Endothelial cell of umbilical vein (primary cell): ENCODE measurements at places on chromosomes 7 and 10. TPM values are rescaled to one million over a fixed set of nuclear protein-coding genes. Genes with fewer than 3 reads are reported as not detected.

Gene CAMK2B
- 1.4 and 1.6 TPM in 2 replicates for total RNA-seq

Gene CLCN1
- not detected in 2 replicates for total RNA-seq

Gene MYL7
- not detected in 2 replicates for total RNA-seq

Gene CTAGE4
- 0.30 TPM in 1 of 2 replicates, not detected in the other for total RNA-seq

Gene GJD4
- total RNA-seq = not detected in 2 replicates

Gene PDGFA
- 62.4 and 68.1 TPM in 2 replicates for total RNA-seq

Gene ABCC2
- total RNA-seq = 1.7 and 3.3 TPM in 2 replicates

Gene NCAPG2
- 62.3 and 66.9 TPM in 2 replicates for total RNA-seq

Gene TPK1
- total RNA-seq = 8.3 and 9.3 TPM in 2 replicates

GRCh38 chr7:144670218-144670617 is 165.6 kb downstream of the TPK1 start:
- H3K27me3 ChIP-seq = no peaks in the 10 kb centered on the region
- no peak overlapping the region for H3K27ac ChIP-seq
- DNase-seq = peak; percentile 21
- H3K36me3 ChIP-seq = no peaks in the 10 kb centered on the region
- H3K4me3 ChIP-seq = no peak overlapping the region
- H3K4me1 ChIP-seq = no peaks in the 10 kb centered on the region

DNA sequence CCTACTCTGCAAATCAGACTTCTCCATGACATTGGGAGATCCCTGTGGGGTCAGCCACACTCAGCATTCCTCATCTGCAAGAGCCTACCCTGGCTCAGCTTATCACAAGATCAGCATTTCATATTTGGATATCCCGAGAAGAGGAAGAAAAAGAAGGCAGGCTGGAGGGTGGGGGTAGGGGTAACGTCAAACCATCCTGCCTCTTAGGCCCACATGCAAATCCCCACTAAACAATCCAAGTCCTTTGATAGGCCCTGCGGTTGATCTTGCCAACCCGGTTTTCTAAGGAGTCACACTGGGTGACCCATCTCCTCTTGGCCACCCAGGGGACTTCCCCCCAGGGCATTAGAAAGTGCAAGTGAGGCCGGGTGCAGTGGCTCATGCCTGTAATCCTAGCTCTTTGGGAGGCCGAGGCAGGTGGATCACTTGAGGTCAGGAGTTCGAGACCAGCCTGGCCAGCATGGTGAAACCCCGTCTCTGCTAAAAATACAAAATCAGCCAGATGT is 128.0 kb upstream of the CALN1 start:
- H3K36me3 ChIP-seq = no peaks in the 10 kb centered on the region
- DNase-seq = no peak
- H3K4me3 ChIP-seq = no peak overlapping the region
- no peaks in the 10 kb centered on the region for H3K27me3 ChIP-seq
- no peak overlapping the region for H3K27ac ChIP-seq

GRCh38 chr7:43753843-43754242 is 4.6 kb upstream of the BLVRA start:
- H3K27me3 ChIP-seq = peaks cover 5% of the 10 kb centered on the region
- H3K4me1 ChIP-seq = peaks cover 4% of the 10 kb centered on the region
- no peak for DNase-seq
- no peaks in the 10 kb centered on the region for H3K36me3 ChIP-seq
- no peak overlapping the region for H3K27ac ChIP-seq

- no peak overlapping the region for H3K27ac ChIP-seq
- H3K4me1 ChIP-seq = no peaks in the 10 kb centered on the region
- no peak overlapping the region for H3K4me3 ChIP-seq
Measured at GRCh38 chr7:70361821-70362220, 763.5 kb downstream of the AUTS2 start.

DNA sequence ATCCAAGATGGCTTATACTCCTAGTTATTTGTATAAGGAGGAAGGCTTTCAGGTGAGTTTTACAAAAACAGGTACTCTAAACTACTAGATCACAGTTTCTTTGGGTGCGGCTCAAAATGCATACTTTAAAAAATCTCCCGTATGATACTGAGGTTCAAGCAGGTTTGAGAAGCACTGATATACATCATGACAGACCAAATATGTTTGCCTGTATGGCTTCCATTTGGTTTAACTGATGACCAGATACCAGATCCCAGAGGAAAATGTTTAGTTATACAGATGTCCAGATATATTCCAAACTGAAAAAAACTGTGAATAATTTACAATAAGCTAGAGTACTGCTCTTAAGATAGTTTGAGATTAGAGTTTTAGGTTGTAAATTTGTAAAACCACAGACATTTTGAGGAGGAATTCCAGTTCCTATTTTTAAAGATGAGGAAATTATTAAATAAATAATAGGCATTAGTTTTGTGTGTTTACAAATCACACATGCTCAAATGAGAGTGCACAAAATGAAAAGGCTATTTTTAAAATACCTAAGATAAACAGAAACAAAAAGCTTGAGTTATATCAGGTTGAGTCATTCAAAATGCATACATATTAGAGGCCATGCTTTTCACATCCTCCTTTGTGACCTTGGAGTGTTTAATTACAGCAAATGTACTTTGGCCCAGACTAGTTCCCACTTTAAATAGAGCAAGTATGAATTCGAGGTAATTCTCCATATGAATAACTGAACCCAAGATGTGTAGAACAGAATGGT is 60.5 kb downstream of the SEMA3C start:
- DNase-seq = peak; percentile 21
- H3K4me1 ChIP-seq = no peaks in the 10 kb centered on the region
- no peak overlapping the region for H3K27ac ChIP-seq
- no peak overlapping the region for H3K4me3 ChIP-seq

DNA sequence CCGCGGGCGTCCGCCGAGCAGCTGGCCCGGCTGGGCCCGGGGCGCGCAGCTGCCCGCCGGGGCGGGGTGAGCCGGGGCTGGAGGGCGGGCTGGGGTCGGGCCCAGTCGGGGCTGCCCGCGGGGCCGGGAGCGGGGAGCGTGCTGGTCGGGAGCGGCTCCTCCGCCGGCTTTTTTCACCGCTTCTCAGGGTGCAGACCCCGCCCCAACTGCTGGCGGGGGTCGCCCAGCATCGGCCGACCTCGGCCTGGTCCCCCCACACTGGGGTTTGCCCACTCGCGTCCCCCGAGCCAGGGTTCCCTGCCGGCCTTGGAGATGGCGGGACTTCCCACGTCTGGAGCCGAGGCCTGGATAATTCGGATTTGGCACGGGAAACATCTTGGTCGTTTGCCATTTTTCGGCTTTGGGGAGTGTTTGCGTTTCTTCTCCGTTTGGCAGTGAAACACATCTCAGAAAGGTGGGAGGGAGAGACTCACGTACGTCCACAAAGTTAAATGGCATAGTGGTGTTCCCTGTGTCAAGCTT is 432 bp downstream of the TMEM248 start:
- H3K27ac ChIP-seq = peak overlapping the region; percentile 80
- peaks cover 5% of the 10 kb centered on the region for H3K4me1 ChIP-seq
- H3K27me3 ChIP-seq = no peaks in the 10 kb centered on the region
- H3K36me3 ChIP-seq = no peaks in the 10 kb centered on the region
- peak overlapping the region; percentile 76 for H3K4me3 ChIP-seq

GRCh38 chr10:119596537-119597404 is at the start of gene TIAL1:
Gene TIAL1 (minus strand): TSS chr10:119596964. CDS start chr10:119596465, 499 bp downstream.
- peaks cover 41% of the 10 kb centered on the region for H3K4me1 ChIP-seq
- H3K4me3 ChIP-seq = peak within 1 kb of the TSS; percentile 85
- peak; percentile 100 for DNase-seq
- H3K36me3 ChIP-seq = peaks cover 5% of the 10 kb centered on the region

- no peaks in the 10 kb centered on the region for H3K4me1 ChIP-seq
- H3K36me3 ChIP-seq = no peaks in the 10 kb centered on the region
- H3K4me3 ChIP-seq = no peak overlapping the region
- DNase-seq = no peak
Measured at GRCh38 chr10:61919646-61920215, 18.2 kb downstream of the ARID5B start.

- H3K4me3 ChIP-seq = no peak overlapping the region
- no peaks in the 10 kb centered on the region for H3K27me3 ChIP-seq
- no peaks in the 10 kb centered on the region for H3K36me3 ChIP-seq
- no peak overlapping the region for H3K27ac ChIP-seq
- H3K4me1 ChIP-seq = no peaks in the 10 kb centered on the region
Measured at GRCh38 chr7:2698581-2699288, 10.7 kb downstream of the AMZ1 start.

- no peaks in the 10 kb centered on the region for H3K4me1 ChIP-seq
- no peak overlapping the region for H3K27ac ChIP-seq
- H3K27me3 ChIP-seq = no peaks in the 10 kb centered on the region
- DNase-seq = no peak
- H3K4me3 ChIP-seq = no peak overlapping the region
Measured at GRCh38 chr10:42982891-42983506, 93.9 kb upstream of the RET start.

DNA sequence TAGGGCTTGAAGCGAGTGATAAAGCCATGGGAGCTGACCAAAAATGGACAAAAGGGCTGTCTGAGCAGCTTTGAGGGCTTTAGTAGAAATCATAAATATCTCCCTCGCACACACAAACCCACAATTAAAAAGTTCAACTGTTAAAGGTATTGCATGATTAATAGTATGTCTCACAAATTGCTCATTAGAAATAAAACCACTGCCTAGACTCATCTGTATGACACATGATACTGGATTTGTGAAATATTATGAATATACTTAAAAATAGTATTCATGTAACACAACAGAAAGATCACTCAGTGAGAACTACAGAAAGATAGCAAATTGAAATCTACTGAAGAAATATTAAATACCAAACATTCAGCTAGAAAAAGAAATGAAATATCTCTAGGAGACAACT is 11.9 kb upstream of the PTPN12 start:
- H3K4me3 ChIP-seq = no peak overlapping the region
- no peaks in the 10 kb centered on the region for H3K4me1 ChIP-seq
- DNase-seq = no peak
- H3K27ac ChIP-seq = no peak overlapping the region

GRCh38 chr10:97031459-97031858 is 154.3 kb downstream of the SLIT1 start:
- no peak overlapping the region for H3K27ac ChIP-seq
- DNase-seq = no peak
- H3K4me3 ChIP-seq = no peak overlapping the region
- no peaks in the 10 kb centered on the region for H3K4me1 ChIP-seq
- H3K27me3 ChIP-seq = peaks cover 2% of the 10 kb centered on the region
- no peaks in the 10 kb centered on the region for H3K36me3 ChIP-seq

GRCh38 chr10:63268149-63268797 is 135.1 kb downstream of the NRBF2 start:
- no peak for DNase-seq
- peak overlapping the region; percentile 99 for H3K4me3 ChIP-seq
- H3K27ac ChIP-seq = peak overlapping the region; percentile 92
- H3K27me3 ChIP-seq = no peaks in the 10 kb centered on the region
- no peaks in the 10 kb centered on the region for H3K36me3 ChIP-seq

GRCh38 chr7:157250605-157251228 is 86.1 kb upstream of the DNAJB6 start:
- H3K27me3 ChIP-seq = no peaks in the 10 kb centered on the region
- H3K27ac ChIP-seq = no peak overlapping the region
- peak; percentile 64 for DNase-seq
- H3K36me3 ChIP-seq = peaks cover 11% of the 10 kb centered on the region
- no peak overlapping the region for H3K4me3 ChIP-seq

- H3K27ac ChIP-seq = no peak overlapping the region
- no peaks in the 10 kb centered on the region for H3K4me1 ChIP-seq
Measured at GRCh38 chr7:109545686-109546085, 976.0 kb downstream of the DNAJB9 start.

GRCh38 chr10:77603534-77603927 is 34.1 kb downstream of the KCNMA1 start:
- H3K36me3 ChIP-seq = no peaks in the 10 kb centered on the region
- H3K27ac ChIP-seq = no peak overlapping the region
- H3K4me1 ChIP-seq = no peaks in the 10 kb centered on the region
- peak; percentile 10 for DNase-seq
- H3K4me3 ChIP-seq = no peak overlapping the region

DNA sequence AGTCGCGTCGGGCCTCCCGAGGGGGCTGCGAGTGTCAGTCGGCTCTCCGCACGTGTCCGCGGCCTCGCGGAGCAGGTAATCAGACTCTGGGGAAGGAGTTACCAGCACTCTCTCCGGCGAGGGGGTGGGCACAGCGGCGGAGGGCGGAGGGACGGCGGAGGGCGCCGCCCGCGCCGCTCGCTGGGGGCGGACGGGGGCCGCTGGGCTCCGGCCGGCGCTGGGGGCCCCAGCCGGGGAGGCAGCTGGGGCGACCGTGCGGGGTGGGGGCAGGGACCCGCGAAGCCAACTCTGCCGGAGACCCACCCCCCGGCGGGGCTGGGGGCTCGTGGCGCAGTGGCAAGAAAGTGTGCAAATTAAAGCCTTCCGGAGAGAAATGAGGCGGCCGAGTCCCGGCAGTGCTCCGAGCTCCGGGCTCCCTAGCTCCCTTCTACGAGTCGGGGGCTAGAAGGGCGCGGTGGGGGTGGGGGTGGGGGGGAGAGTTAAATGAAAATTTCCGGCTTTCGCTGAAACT is at the start of gene CDK6:
Gene CDK6, minus strand, starts transcription at position 85 of the 511 bp plus-strand sequence. CDS start 3,250 bp downstream, outside the sequence.
- peak within 1 kb of the TSS; percentile 71 for H3K4me3 ChIP-seq
- peak; percentile 66 for DNase-seq
- no peaks in the 10 kb centered on the region for H3K36me3 ChIP-seq
- H3K27ac ChIP-seq = peak within 1 kb of the TSS; percentile 78

- H3K27me3 ChIP-seq = no peaks in the 10 kb centered on the region
- H3K4me1 ChIP-seq = no peaks in the 10 kb centered on the region
- H3K4me3 ChIP-seq = no peak overlapping the region
- H3K27ac ChIP-seq = no peak overlapping the region
- H3K36me3 ChIP-seq = no peaks in the 10 kb centered on the region
Measured at GRCh38 chr7:42351316-42351935, 114.4 kb upstream of the GLI3 start.

GRCh38 chr7:138515001-138515528 is 55.0 kb downstream of the TRIM24 start:
- H3K36me3 ChIP-seq = peaks cover 6% of the 10 kb centered on the region
- DNase-seq = no peak
- H3K27me3 ChIP-seq = no peaks in the 10 kb centered on the region
- H3K27ac ChIP-seq = no peak overlapping the region
- H3K4me3 ChIP-seq = no peak overlapping the region
